ENCODE measurements at places on chromosomes 3 and 15.
A peak's percentile ranks its signal among the peaks of the same experiment; 100 is the strongest.

DNA sequence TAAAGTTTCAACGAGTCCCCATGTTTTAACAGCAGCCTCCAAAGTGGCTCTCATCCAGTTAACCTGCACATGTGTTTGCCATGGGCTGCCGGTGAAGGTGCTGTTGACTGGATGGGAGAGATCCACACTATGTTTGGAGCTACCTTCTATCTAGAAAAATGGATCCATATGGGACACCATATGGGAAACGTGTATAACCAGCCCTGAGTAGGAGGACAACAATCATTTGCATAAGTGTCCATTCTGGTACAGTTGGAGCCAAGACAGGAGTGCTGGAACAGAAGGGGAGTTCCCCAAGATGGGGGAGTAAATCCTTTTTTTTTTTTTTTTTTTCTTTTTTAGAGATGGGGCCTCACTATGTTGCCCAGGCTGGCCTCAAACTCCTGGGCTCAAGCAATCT lies 36.6 kb downstream of the MKRN2 start:
- no peak for DNase-seq

DNA sequence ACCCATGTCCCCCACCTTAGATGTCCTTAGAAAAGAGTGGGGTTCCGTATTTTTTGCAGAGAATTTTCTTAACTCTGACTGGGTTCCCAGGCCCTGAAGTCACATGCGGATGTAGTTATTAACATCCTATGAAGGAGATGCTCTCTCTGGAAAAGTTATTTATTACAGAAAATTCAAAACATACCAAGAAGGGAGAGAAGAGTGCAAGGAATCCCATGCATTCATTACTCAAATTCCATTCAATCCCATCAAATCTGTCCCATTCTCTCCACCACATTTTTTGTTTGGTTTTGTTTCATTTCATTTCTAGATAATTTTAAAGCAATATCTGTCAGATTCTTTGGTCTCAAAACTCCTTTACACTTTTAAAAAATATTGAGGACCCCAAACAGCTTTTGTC lies 34.3 kb upstream of the ANKRD34C start:
- no peak for DNase-seq

GRCh38 chr3:64138046-64138445 lies 87.2 kb downstream of the PRICKLE2 start:
- DNase-seq, result peak; percentile 10

DNA sequence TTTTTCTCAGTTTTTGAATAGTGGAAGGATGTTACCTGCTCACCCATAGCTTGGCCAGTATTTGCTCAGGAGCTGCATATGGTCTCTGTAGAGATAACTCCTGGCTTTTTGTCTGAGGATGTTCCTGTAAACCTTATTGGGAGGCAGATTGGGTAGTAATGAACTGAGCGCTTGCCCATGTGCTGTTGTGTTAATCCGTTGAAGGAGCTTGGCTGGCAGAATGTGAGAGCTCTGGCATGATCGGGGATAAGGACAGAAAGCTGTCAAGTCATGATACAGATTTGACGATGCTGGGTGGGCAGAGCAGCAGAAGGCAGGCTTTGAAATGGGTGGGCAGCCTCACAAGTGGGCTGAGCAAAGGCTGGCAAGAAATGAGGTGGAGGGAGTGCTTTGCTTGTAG lies 27.4 kb downstream of the SH3GL3 start:
- DNase-seq, result no peak

- DNase-seq, result peak; percentile 31
Observed at GRCh38 chr15:25437777-25438600, 835 bp downstream of the UBE3A start.

DNA sequence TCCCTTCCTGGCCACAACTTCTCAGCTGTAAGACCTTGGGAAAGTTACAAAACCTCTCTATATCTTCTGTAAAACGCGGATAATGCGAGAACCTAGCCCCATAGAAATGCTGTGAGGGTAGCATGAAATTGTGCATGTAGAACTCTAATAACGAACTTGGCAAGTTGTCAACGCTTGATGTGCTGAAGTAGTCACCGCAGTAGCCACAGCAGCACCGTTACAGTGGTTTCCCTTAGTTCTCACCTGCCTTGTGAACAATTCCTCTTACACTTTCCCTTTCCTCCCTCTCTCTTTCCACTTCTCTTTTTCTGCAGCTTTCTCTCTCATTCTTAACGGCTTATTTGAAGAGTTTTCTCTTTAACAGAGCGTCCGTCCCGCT lies 447 bp upstream of the SHQ1 start:
- no peak for DNase-seq

- DNase-seq, result peak; percentile 37
Observed at GRCh38 chr3:160697637-160698380, 20.8 kb downstream of the ARL14 start.

- DNase-seq, result no peak
Observed at GRCh38 chr15:101266034-101266433, 11.3 kb downstream of the SELENOS start.

- no peak for DNase-seq
Observed at GRCh38 chr3:52696830-52697631, 8.6 kb downstream of the GLT8D1 start.

- DNase-seq, result no peak
Observed at GRCh38 chr15:35311615-35312014, 226.5 kb upstream of the NANOGP8 start.

DNA sequence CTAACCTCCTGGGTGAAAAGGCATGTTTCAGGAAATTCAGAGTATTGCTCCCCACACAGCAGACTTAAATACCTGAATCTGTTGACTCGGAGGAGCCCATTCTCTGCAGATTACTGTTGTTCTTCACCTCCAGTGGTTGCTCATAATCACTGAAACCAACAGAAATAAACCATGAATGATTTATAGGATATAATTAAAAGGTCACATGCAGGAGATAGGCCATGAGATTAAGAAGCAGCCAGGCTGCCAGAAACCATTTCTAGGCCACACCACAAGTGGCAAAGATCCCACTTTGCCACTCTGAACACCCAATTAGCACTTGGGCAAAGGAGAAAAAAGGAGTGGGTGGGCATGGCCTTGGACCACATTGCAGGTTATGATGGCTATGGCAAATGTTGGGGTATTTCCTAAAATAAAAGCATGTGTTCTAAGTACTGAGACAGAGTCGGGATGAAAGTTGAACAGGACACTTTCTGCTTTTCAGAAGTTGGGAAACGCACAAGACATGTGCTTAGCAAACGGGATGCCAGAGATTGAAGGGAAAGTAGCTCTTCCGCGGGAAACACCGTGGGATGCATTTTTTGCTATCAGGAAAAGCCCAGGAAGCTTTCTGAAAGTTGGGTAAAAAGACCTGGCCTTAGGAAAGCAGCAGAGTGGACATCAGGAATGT lies 1.5 kb downstream of the CDC25A start:
- DNase-seq, result no peak

- peak; percentile 29 for DNase-seq
Observed at GRCh38 chr3:40302784-40303183, 6.7 kb upstream of the EIF1B start.

DNA sequence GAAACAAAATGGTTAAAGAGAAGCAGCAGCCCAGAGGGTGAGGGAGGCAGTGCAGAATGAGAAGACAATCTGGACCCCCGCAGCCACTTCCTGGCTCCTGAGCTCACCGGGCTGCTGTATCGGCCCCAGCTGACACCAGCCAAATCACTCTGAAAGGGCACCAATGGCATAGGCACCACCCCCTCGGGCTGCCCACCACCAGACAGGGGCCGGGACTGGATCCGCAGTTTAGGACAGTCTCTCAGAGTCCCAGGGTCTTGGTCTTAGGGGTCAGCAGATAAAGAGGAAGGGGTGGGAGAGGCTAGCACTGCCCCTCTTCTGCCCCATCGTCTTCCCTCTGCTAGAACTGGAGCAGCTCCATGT lies 17.9 kb upstream of the EHD4 start:
- no peak for DNase-seq

- no peak for DNase-seq
Observed at GRCh38 chr3:194201953-194202666, 66.2 kb downstream of the HES1 start.

GRCh38 chr3:70824078-70824477 lies 511.6 kb upstream of the MDFIC2 start:
- no peak for DNase-seq

DNA sequence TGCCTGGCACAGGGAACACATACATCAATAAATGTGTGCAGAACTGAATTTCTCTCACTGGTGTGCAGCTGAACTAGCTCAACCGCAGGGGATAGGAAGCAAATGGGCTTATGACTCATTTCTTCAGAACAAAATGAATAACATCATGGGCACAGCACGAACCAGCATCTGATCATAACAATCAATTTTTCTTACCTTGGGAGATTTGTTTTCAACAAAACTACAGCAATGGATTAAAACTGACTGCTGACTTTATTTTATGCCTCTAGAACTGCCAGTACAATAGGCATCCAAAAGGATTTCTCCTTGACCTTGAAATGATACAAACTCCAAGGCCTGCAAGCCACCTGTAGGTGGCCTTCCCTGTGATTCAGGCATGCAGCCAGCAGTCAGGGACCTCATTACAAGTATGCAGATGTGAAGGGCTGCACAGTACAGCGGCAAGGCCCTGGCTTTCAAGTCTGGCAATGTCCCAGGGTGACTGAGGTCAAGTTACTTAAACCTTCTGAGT lies 26.1 kb downstream of the TAMM41 start:
- DNase-seq, result no peak

DNA sequence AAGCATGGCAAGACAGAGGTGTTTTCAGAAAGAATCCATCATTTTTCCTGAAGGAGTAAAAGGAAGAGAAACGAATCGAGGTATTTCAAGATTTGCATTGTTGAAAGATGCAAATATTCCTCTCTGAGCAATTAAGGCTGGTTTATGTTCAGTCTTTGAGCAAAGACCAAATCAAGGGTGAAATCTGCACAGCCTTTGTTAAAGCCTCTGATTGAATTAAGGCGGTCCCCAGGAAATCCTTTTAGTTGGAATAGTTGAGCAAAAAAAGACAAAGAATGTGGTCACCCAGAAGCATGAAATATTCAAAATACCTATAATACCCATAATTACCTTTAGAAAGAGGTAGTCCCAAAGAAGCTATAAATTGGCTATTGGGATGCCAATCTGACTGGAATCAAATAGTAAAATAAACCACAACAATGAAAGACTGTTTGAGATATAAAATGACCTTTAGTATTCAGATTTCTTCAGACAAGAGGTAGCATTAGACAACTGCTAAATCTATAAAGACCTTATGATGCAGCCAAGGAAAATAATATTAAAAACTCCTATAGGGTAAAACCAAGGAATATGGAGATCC lies 1218.1 kb downstream of the ROBO2 start:
- DNase-seq, result no peak

DNA sequence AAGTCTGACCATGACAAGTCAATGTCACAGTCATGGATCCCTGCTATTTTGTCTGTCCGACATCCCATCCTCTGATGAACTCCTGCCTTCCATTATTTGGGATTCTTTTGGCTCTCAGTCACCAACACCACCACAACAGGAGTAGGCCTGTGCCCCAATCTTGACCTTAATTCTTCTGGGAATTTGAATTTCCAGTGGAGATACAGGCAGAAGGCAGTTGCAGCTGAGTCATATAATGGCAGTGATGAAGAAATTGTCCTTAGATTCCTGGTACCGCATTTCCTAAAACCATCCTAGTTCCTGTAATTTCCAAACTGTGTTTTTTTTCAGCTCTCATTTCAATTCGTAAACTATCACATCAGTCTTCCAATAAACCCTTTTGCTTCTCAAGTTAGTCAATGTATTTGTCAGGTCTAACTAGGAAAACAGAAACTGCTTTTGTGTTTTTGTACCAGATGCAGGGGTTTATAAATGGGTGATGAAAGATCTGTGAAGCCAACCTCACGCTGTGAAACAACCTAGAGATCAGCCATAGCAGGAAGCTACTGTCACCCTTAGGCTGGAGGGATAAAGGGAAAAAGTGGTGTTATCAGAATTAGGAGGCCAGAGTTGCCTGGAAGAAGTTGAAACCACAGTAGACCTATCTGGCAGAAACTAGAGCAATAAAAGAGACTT lies 126.3 kb upstream of the TMEM108 start:
- peak; percentile 34 for DNase-seq

- DNase-seq, result peak; percentile 11
Observed at GRCh38 chr3:36540888-36541518, 160.7 kb downstream of the STAC start.

DNA sequence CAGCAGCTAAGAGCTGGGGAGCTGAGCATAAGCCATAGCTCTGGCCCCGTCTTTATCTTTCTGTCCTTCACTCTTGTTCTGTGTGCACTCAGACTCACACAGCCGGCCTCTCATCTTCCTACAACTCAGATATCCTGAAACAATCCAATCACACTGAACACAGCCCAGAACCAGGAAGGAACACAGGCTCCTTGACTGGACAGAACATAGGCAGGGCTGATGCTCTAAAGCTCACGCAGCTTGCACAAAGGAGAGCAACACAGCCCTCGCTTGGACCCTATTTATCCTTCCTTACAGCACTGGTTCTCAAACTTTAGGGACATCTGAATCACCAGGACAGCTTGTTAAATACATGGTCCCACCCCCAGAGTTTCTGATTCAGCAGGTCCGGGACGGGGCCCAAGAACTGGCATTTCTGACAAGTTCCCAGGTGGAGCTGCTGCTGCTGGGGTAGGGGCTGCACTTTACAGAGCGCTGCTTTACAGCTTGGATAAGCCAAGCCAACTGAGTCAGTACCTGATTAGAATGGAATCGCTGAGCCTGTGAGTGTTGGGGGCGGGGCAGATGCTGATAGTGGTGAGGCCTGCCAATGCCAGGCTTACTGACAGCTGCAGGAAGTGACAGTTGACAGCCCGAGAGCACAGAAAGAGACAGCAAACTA lies 65.1 kb downstream of the MRPL46 start:
- no peak for DNase-seq

DNA sequence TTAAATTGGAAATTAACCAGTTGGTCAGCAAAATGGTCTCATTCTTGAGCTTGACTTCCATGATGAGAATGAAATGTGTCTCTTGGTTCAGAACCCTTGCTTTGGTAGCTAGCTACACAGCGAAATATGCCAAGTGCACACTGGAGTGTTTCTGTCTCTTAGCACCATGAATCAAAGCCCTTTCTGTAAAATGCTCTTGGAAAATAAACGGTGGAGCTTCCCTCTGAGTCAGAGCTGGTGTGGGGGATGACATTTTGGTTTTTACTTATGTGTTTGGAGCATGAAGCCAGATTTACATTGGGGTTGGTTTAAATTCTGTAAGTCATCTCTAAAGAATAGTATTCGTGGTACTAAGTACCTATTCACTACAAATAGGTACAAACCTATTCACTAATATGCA lies 85.1 kb upstream of the NANOGP8 start:
- DNase-seq, result peak; percentile 4

GRCh38 chr15:52383100-52383588 lies 87.5 kb upstream of the MYO5C start:
- peak; percentile 6 for DNase-seq

GRCh38 chr3:43958005-43958770 lies 267.4 kb downstream of the ABHD5 start:
- DNase-seq, result no peak

- no peak for DNase-seq
Observed at GRCh38 chr3:76715426-76715825, 324.5 kb upstream of the ROBO2 start.

- no peak for DNase-seq
Observed at GRCh38 chr15:29364426-29365078, 94.9 kb upstream of the NSMCE3 start.

- DNase-seq, result peak; percentile 72
Observed at GRCh38 chr3:14413381-14414071, 11.1 kb downstream of the SLC6A6 start.
